ENCODE measurements at places on chromosomes 12 and 14.

GRCh38 chr12:111084158-111084557, 163.8 kb upstream of the MYL2 start:
- DNase-seq, result no peak

GRCh38 chr14:96352708-96353107, 10.4 kb downstream of the ATG2B start:
- no peak for DNase-seq

- no peak for DNase-seq
Observed at GRCh38 chr12:59055204-59055860, 135.0 kb upstream of the LRIG3 start.

- DNase-seq, result no peak
Observed at GRCh38 chr12:14479004-14479403, 88.7 kb downstream of the PLBD1 start.

DNA sequence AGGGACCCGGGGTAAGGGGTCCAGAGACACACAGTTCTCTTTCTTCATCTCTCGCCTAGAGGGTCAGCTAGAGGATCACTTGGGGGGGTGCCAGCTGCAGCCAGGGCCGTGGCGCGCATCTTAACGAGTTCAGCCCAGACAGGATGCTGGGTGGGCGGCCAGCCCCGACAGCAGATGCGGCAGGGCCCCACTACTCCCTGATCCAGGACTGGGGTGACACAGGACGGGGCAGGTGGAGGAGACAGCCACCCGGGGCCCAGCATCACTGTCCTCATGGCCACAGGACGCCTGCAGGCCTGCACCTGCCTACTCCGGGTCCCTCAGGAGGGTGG, 12.8 kb downstream of the AKT1 start:
- no peak for DNase-seq

DNA sequence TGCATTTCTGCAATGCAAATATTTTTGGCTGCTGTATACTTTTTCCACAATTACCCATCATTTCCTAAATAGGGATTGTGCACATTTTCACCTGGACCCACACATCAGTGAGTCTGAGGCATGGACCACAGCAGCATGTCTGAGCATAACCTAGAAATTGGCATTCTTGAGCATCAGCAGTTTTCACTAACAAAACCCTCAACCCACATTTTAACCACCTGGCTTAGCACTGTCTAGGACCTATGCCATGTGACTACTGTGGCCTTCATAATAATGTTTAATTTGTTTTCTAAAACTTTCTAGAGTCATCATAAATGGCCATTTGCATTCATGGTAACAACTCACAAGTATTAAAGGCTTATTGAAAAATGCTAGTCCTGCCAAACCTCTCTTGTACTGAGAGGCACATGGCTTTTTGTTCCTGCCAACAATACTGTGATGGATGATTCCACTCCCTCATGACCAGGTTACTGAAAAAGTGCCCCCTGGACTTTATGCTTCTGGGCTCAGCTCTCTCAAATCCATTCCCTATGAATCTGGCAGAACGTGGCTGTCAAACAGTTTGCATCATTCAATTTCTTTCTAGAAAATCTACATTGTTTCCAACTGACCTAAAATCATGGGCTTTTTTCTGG, 240.0 kb downstream of the MDGA2 start:
- no peak for DNase-seq

- DNase-seq, result no peak
Observed at GRCh38 chr14:97544571-97544970, 747.4 kb downstream of the VRK1 start.

DNA sequence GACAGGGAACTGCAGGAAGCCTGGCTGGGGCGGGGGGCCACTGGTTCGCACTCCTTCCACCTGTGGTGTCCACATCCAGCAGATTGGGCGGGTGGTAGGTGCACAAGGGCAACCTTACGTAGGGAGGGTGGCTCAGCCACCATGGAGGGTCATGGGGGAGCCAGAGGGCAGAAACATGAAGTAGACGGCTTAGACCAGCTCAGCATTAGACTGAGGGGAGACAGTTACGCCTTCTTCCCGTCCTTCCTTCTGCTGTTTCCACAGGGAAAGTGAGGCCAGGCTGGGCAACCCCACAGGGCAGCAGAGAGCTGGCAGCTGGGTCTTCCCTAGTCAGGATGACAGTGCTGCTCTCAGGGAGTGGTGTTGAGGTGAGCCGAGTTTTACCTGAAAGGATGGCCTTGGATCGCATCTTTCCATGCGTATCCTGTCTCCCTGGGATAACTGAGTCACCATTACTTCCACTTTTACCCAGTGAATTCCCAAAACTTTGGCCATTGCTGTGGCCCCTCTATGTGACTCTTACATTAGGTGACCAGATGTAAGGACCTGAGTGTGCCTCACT, 170.0 kb upstream of the GZMB start:
- no peak for DNase-seq

- no peak for DNase-seq
Observed at GRCh38 chr14:91058042-91058581, 2.3 kb downstream of the RPS6KA5 start.

GRCh38 chr12:108975024-108975593, 45.8 kb downstream of the SVOP start:
- no peak for DNase-seq

- DNase-seq, result no peak
Observed at GRCh38 chr14:89359477-89360222, 57.4 kb downstream of the FOXN3 start.

GRCh38 chr14:89417091-89417464, at the start of gene FOXN3:
FOXN3 (minus strand) TSS chr14:89417233; CDS start chr14:89412476, 4,757 bp downstream.
- peak; percentile 71 for DNase-seq

All from neural crest cell (in vitro differentiated cells).